Left ventricle myocardium superior (tissue), 1 donor: ENCODE measurements at places on chromosomes 5 and 9.

DNA sequence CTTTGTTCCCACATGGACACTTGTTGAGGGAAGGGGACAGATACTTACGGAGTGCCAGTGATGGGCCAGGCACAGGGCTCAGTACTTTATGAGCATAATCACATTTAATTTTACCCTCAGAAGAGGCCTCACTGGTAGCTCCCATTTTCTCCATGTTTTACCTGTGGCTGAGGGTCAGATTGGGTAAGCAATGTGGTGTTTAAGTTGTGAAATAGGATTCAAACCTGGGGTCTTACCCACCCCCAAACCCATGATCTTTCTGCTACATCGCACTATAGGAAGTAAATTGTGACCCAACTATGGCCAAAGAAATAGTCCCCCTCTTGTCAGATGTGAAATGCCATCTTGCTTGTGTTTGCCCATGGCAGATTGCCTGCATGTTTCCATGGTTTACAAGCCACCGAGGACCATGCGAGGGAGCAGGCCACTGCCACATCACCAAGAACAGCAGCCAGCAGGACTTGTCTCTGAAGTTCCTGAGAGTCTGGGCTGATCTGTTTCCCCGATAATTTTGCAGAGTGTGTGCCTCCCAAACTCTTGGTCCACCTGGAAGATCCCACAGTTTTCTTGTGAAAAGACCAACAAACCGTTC is 95.4 kb downstream of the MACROH2A1 start:
- no peak for DNase-seq

- no peak for DNase-seq
Observed at GRCh38 chr5:170651604-170652277, 131.8 kb upstream of the GABRP start.

DNA sequence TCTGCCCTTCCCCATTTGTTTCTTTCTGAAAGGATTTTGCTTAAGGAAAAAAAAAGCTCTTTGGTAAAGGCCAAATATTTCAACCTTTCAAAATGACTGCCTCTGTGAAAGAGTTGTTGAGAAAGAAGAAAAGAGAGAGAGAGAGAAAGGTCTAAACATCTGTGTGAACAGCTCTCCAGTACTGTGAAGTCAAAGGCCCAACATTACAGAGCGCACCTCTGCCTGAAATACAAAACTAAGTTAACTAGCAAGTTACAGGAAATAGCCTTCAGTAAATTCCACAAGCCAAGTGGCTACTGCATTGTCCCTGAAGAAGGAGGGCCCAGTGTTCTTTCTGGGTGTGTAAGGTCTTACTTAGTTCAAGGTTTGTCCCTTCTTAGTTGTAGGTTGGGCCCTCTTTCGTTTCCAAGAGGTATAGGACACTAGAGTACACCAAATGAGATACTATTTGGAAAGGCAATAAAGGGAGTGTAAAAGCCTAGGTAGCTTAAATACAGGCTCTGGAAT is 104.4 kb downstream of the THBS4 start:
- no peak for DNase-seq

GRCh38 chr9:35839926-35840325 is 10.9 kb downstream of the TMEM8B start:
- DNase-seq, result no peak

GRCh38 chr9:27701587-27701986 is 128.3 kb upstream of the C9orf72 start:
- no peak for DNase-seq

DNA sequence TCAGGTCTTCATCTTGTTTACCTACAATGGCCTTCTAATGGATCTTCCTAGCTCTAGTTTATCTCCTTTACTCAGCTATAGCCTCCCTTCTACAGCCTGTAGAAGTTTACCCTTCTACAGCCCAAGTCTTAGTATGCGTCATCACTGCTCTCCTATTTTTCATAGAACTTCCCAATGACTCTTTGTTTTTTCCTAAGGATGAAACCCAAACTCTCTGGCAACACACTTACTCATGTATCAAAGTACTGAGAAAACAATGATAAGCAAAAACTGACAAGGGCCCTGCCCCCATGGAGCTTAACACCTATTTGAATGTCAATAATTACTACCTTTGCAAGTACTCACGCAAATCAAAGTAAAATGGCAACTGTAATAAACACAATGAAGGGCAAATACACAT is 33.7 kb downstream of the LEAP2 start:
- no peak for DNase-seq

DNA sequence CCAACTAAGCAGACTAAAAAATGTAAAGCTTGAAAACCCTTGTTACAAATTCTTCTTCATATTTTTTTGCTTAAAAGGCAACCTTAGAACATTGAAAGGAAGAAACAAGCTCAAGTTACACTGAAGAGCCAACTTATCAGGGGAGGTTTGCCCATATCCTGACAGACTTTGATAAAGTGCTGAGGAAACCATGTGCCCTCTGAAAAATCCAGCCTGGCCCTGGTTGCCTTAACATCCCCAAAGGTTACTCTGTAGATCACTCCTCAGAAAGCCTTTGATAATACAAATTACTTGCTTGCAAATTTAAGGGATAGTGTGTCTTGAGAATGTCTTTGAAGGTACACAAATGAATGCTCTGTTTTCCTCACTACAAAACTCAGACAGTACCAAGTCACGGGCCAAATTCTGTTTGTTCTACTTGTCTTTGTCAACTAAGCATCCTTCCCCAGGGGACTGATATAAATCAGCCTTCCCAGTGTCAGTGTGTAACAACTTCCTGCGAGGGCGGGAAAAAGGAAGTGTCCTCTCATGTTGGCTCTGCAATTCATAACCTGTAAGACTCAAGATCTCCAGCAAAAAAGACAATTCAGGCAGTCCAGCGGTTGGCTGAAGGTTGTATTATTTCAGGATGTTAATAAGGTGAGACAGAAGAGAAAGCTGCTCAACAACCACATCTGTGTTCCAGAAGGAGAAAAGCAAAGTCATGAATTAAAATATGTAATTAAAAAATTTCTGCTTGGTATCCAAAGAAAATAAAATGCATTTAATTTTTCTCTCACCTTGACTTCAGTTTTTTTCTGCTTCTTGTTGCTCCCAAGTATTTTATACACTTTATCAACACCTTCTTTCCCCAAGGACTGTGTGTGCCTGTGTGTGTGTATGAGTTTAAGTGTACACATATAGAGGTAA is 199.9 kb downstream of the PIK3R1 start:
- no peak for DNase-seq

DNA sequence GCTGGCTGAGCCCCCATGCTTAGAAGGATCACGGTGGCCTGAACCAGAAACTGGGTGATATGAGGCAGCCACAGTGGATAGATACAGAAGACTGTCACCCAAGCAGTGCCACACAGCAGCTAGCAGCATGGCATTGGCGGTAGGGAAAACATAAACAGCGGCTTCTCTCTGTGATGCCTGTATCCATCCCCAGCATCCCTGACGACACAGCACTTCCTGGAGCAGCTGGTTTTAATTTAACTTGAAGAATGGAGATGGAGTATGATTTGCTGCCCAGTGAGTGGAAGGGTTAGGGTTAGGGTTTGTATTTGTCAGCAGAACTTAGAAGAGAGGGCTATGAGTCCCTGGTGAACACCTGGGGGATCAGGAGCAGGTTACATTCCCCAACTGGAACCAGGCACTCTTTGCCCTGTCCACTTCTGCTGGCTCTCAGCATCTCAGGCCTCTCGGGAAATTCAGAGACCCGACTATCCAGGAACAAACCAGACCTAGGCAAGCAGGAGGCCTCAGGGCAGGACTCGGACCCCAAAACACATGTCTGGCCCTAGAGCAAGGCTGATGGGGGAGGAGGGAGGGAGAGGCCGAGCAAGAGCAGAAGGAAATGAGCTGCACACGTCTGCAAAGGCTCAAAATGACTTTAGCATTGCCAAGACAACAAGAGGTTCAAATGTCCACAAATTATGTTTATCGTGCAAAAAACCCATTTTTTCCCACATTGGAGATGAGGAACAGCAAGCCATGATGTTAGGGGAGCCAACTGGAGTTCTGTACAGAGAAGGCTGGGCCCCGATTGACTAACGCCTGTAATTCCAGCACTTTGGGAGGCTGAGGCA is 6.5 kb upstream of the GGTA1 start:
- DNase-seq, result no peak

GRCh38 chr5:170121321-170121720 is 15.6 kb downstream of the FOXI1 start:
- DNase-seq, result no peak

GRCh38 chr9:125701351-125701750 is 5.7 kb downstream of the MAPKAP1 start:
- no peak for DNase-seq

DNA sequence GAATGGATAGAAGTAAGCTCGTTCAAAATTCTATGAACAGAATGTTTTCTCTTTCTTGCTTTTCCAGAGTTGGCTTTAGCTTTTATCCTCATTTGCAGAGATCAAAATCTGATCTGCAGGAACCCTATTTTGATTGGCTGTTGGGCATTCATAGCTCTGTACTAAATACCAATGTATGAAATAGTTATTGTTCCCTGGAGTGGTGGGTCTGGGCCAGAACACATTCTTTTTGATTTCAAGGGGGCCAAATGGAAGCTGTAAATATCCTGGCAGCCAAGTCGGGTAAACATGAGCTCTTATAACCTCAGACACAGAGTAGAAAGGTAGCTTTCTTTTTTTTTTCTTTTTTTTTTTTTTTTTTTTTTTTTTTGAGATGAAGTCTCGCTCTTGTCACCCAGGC is 241.5 kb downstream of the PDZD2 start:
- no peak for DNase-seq

GRCh38 chr9:115401756-115402327 is 283.9 kb upstream of the TNC start:
- no peak for DNase-seq

DNA sequence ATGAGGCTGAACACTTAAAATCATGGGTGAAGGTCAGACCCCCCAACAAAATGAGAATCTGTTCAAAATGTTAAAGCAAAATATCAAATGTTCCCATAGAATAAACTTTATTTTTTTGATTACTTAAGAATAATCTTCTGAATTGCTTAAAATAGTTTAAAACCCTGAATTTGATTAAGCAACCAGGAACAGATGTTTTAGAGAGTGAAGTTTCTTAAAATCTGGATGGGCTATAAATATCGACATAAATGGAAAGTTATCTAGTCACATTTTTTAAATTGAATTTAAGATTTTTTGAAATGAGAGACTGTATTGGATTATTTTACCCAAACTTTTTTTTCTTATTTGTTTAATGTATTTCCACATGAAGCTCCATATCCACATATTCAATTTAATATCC is 98.5 kb downstream of the ADAMTS12 start:
- no peak for DNase-seq

DNA sequence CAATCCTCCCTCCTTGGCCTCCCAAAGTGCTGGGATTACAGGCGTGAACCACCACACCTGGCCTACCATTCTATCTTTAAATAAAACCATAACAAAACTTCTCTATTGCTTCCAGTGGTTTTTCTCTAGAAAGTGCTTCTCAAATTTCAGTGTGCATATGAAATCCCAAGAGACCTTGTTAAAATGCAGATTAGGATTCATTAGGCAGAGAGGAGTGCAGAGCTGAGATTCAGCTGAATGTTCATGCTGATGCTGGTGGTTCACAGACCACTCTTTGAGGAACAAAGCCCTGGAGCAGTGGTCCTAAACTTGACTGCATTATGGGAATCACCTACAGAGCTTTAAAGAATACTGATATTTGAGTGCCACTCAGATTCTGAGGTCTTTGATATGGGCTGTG is 28.2 kb downstream of the CARD6 start:
- no peak for DNase-seq

DNA sequence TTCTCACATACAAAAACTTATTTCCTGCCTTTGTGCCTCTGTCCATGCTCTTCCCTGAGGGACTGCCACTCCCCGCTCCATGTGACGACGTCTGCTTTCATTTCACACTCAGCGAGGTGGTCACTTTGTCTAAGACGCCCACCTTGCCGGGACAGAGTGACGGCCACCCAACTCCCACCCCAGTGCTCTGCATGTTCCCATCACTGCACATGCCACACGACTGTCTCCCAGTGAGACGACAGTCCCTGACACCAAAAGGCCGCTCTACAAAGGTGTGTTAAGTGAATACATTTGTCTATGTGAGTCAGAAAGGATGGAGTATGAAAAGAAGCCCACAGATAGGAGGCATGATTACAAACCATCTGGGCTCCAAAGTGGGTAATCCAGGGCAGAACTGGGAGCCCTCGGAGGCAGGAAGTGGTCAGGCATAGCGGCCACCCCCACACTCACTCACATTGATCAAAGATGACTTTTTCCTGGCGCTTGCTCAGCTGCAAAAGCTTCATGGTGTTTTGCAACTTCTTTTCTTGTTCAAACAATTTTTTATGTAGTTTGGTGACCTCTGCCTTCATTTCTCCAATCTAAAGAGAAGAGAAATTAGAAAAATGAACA is 185.8 kb downstream of the CDK5RAP2 start:
- no peak for DNase-seq

DNA sequence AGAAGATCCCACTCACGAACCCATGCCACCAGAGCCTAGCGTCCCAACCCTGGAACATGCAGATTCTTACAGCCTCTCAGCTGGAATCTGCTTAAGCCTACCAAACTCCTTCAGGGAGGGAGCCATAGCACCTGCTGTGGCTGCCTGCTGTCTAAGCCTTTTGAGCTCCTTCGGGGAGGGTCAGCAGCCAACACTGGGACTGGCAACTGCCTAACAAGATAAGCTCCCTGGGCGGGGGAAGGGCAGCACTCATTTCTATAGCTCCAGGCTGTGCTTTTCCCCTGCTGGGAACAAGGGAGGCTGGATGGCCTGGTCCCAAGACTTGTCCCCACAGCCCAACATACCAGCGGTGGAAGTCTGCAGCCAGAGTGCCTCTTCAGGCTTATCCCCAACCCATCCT is 199.1 kb upstream of the OR13F1 start:
- no peak for DNase-seq

DNA sequence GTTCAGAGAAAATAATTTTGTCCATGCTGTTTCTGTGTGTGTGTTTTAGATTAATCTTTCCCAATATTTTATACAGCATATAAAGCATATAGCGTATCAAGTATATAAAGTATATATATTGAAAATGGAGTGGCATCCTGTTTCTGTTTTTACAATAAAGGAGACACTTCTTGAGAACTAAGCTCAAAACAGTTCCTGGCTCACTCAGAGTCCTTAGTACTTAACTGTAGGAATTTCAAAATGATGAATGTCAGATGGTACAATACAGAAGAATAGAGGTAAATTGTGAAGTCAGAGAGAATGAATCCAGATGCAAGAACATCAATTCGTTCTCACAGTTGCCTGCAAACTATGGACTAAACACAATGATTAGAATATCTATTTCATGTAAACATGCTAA is 68.7 kb upstream of the TAS2R1 start:
- DNase-seq, result no peak
